Melanocyte of skin (primary cell): ENCODE measurements at places on chromosomes 1 and 21. TPM values are rescaled to one million over a fixed set of nuclear protein-coding genes. Genes with fewer than 3 reads are reported as not detected.

The CHRNB2 gene
- 0.15 and 0.33 TPM in 2 replicates for total RNA-seq

The RGS18 gene
- not detected in 2 replicates for total RNA-seq

The LCE2D gene
- total RNA-seq: not detected in 2 replicates

The NIBAN1 gene
- 15.6 and 16.3 TPM in 2 replicates for total RNA-seq

The CYP4A22 gene
- total RNA-seq: not detected in 2 replicates

The ZNF697 gene
- 16.2 and 41.4 TPM in 2 replicates for total RNA-seq

The SLC44A5 gene
- under 0.01 TPM in 1 of 2 replicates, not detected in the other for total RNA-seq

The LGR6 gene
- not detected in 2 replicates for total RNA-seq

The CLCA2 gene
- total RNA-seq: under 0.01 and 0.46 TPM in 2 replicates

The TOR3A gene
- total RNA-seq: 30.0 and 32.4 TPM in 2 replicates

The SMCP gene
- total RNA-seq: not detected in 2 replicates

The LRRC3 gene
- total RNA-seq: 2.5 and 3.1 TPM in 2 replicates

The ANGPTL7 gene
- total RNA-seq: 0.34 and 0.36 TPM in 2 replicates

The MXRA8 gene
- total RNA-seq: 0.33 and 0.62 TPM in 2 replicates

The MTARC1 gene
- 2.3 and 7.2 TPM in 2 replicates for total RNA-seq

The LCA5L gene
- 0.33 and 0.46 TPM in 2 replicates for total RNA-seq

The MTF1 gene
- 4.7 and 5.7 TPM in 2 replicates for total RNA-seq

The IFNLR1 gene
- under 0.01 and 0.34 TPM in 2 replicates for total RNA-seq

The CDC7 gene
- 8.3 and 9.8 TPM in 2 replicates for total RNA-seq

The NCMAP gene
- total RNA-seq: under 0.01 TPM in 1 of 2 replicates, not detected in the other

The SIM2 gene
- total RNA-seq: not detected in 2 replicates

The CPLANE2 gene
- 6.5 and 7.2 TPM in 2 replicates for total RNA-seq

The GJA5 gene
- under 0.01 and 0.36 TPM in 2 replicates for total RNA-seq

The TDRKH gene
- total RNA-seq: 2.2 and 2.7 TPM in 2 replicates

The GJA8 gene
- total RNA-seq: not detected in 2 replicates

The GJA9 gene
- total RNA-seq: not detected in 2 replicates

The PRKAA2 gene
- under 0.01 and 0.15 TPM in 2 replicates for total RNA-seq

The TSPEAR gene
- total RNA-seq: not detected in 2 replicates

The TMOD4 gene
- not detected in 2 replicates for total RNA-seq

The OR2T33 gene
- not detected in 2 replicates for total RNA-seq

The SMIM1 gene
- 1.4 and 6.5 TPM in 2 replicates for total RNA-seq

The AGBL4 gene
- under 0.01 and 0.31 TPM in 2 replicates for total RNA-seq

The THAP3 gene
- 14.8 and 15.3 TPM in 2 replicates for total RNA-seq

The INTS7 gene
- 23.3 and 24.1 TPM in 2 replicates for total RNA-seq

The TMIGD3 gene
- 1.3 and 4.5 TPM in 2 replicates for total RNA-seq

The SLC45A1 gene
- total RNA-seq: not detected in 2 replicates

The HTR6 gene
- total RNA-seq: not detected in 2 replicates
